CD4-positive, alpha-beta T cell treated with Interleukin-17A for 1 hour (primary cell): ENCODE measurements at places on chromosomes 12 and 14.

DNA sequence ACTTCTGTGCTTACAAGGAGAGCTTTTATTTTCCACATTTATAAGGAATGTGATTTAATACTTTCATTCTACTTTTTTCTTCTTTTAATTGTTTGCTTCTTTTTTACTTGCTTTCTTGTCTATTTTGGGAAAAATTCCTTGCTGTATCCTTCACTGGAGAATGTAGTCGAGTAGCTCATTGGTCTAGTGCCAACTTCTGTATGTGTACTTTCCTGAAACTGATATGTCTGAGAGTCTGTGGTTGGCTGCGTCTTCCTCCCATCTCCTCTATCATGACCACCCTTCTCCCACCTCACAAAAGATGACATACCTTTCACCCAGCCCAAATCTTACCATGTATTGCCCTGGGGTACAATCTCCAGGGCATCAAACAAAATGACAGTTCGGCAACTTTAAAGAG is 51.8 kb downstream of the MSRB3 start:
- no peak for DNase-seq

GRCh38 chr12:49930515-49931288 is 19.8 kb upstream of the AQP2 start:
- DNase-seq = no peak

DNA sequence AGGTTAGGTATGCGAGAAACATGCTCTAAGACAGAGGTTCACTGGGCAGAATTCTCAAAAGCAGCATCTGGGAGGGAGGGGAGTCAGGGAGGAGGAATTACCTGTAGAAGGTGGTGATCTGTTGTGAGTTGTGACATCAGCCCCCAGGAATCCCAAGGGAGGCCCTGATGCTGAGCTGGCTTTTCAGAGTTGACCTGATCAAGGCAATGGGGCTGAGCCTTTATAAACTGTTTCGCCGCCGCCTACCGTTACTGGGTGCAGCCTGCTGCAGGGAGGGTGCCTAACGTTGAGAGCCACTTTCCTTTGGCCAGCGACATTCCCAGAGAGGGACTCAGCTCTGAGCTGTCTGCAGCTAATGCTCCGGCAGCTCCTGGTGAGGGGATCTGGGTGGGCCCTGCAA is 257.9 kb upstream of the TMEM132C start:
- DNase-seq = no peak

DNA sequence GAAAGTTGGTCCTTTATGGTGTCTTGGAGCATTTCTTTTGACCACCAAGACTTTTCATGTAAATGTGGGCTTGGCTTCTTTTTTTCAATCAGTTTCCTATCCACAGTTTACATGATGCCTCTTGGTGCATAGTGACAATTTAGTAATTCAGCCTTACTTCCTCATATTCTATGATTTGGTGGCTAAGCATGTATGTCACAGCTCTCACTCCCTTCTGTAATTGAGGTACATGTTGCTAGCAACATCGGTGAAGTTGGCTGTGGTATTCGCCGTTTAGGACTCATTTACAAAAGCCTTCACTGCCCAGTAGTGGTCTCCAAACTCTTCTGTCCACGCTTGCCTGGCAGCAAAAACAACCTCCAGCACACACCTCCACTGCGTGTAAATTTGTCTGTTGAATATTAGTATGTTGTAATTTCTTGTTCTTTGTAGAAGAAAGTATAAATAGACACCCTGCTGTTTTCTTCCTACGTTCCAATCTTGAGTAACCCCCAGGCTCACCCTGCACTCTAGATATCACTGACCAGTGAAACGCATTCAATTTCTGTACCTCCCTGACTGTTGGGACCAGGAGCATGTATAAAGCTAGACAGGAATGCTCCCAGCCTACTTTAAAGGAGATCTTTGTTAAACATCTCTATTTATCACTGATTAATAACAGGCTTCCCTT is 90.4 kb downstream of the PPP2R5C start:
- DNase-seq = no peak

- DNase-seq = no peak
Measured at GRCh38 chr12:24483732-24484131, 465.2 kb downstream of the BCAT1 start.

GRCh38 chr12:46950094-46950493 is 124.3 kb upstream of the SLC38A4 start:
- DNase-seq = no peak

DNA sequence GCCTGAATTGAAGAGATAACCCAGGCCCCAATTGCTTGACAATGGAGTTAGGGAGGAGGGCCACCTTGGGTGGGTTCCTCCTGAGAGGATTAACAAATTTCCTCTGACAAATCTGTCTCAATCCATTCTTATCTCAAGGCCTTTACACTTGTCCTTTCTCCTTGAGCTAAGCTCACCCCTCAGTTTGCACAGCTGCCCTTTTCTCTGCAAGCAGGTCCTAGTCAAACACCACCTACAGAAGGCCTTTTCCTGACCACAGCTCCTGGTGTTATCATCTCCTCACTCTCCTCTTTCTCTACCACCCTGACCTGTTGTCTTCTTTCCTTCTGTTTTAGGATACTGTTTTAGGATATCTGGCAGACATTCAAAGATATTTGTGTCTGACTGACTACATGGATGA is 26.4 kb upstream of the GSC start:
- no peak for DNase-seq

- no peak for DNase-seq
Measured at GRCh38 chr14:104993808-104994591, 8.4 kb downstream of the CLBA1 start.

GRCh38 chr14:77319422-77319821 is 1.3 kb downstream of the POMT2 start:
- no peak for DNase-seq

GRCh38 chr12:109734219-109735000 is 20.8 kb downstream of the FAM222A start:
- no peak for DNase-seq

DNA sequence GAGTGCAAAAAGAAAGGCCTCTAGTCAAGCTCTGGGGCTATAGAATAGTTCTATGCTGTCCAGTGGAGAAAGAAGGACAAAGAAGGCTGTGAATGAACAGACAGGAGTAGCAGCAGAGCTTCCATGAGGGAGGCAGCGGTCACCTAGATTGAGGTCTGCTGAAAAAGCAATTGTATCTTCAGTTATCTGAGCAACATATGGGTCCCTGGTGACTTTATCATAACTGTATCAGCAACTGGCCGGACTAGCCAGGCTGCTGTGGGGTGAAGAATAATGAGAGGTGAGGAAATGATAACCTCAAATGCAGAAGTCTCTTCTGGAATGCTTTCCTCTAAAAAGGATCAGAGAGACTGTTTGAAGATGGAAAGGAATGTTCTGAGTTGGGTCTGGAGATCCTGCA is 971.3 kb upstream of the TMEM132C start:
- DNase-seq = no peak

DNA sequence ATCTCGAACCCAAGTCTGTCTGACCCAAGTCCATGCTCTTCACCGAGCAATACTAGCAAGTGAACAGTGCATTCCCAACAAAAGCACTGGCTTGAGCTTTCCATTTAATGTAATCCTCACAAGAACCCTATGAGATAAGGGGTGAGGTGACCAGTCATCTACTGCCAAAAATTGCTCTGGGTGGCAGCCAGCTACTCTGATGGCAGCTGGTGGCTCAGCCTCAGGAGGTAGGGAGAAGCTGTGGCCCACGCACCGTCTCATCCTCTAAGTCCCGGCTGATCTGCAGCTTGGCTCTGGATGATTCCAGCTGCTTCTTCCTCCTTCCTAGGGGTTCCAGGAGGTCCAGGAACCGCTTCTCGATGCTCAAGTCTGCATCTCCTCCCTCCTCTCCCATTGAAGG is 75.2 kb downstream of the PLEKHG3 start:
- DNase-seq = no peak

DNA sequence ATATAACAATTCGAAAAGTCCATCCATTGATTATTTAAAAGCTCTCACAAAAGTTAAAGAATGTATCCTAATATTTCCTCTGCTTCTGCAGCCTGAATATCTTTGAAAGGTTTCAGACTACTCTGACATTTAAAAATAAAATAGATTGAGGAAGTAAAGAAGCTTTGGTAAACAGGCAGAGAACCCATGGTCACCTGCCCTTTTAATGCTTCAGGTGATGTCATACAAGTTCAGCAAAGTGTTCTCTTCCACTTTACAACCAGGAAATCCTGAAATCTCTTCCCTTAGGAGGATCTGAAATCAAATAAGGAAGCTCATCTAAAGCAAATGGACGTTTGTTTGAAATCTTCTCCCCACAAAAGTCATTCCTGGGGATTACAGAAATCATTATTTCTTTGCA is 322.4 kb downstream of the PDZRN4 start:
- DNase-seq = no peak

DNA sequence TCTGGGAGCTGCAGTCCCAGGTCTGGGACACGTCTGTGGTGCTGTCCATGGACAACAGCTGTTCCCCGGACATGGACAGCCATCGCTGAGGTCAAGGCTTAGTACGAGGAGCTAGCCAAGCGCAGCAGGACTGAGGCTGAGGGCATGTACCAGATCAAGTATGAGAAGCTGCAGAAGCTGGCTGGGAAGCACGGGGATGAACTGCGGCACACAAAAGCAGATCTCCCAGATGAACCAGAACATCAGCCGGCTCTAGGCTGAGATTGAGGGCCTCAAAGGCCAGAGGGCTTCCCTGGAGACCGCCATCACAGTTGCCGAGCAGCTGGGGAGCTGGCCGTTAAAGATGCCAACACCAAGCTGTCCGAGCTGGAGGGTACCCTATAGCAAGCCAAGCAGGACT is 375.3 kb downstream of the SEC23A start:
- no peak for DNase-seq

DNA sequence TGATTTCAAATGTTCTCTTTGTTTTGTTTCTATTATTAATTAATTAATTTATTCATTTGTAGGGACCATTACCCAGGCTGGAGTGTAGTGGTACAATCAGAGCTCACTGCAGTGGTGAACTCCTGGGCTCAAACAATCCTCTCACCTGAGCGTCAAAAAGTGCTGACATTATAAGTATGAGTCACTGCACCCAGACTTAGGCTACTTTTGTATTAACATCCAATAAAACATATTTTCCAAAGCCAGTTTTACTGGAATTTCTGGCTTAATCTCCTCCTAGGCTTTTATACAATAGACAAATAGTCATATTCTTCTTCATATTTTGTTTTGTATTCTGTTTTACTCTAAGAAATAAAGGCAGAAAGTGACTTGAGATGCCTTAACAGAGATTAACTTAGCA is 749.6 kb downstream of the SLC16A7 start:
- DNase-seq = no peak

- no peak for DNase-seq
Measured at GRCh38 chr14:66476964-66477363, 9.2 kb upstream of the CCDC196 start.

DNA sequence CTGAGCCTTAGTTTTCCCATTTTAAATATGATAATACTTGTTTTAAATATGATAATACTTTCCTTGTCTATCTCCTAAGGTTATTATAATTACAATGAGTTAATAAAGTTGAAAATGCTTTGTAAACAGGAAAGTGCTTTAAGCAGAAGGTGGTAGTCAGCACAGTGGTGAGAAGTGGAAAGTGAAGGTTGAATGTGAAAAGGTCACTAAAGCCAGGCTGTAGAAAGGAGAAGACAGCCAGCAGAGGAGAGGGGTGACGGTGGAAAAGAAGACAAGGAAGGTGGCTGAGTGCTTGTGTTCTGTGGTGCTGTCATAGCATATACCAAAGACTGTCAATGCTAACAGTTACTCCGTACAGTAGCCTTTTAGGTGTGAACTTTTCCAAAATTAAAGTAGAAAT is 117.8 kb downstream of the ESR2 start:
- no peak for DNase-seq
